ENCODE measurements at places on chromosomes 2 and 18.

DNA sequence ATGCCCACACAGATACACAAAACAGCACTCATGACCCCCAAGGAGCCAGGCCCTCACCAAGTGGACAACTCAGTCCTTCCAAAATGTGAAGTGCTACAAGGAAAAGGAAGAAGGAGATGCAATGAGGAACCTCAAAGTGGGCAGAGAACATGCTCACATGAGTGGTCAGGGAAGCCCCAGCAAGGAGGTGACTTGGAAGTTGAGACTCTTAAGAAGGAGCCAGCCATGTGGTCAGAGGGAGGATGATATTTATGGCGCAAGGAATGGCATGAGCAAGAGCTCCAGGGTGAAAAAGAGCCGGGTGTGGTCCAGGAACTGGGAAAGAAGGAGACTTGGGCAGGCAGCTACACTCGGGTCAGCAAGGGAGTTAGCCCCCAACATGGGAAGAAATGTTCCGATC, 30.0 kb upstream of the KLHL29 start:
- DNase-seq = no peak

DNA sequence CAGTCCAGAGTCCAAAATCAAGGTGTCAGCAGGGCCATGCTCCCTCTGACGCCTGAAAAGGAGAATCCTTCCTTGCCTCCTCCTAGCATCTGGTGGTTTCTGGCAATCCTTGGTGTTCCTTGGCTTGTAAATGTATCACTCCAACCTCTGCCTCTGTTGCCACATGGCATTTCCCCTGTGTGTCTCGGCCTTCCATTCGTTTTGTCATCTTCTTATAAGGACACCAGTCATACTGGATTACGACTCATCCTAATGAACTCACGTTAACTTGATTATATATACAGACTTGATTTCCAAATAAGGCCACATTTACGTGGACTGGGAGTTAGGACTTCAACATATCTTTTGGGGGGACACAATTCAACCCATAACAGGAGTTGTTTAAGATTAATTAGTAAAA, 15.8 kb downstream of the PMAIP1 start:
- DNase-seq = no peak

GRCh38 chr2:9392898-9393765, 30.2 kb downstream of the ITGB1BP1 start:
- no peak for DNase-seq

DNA sequence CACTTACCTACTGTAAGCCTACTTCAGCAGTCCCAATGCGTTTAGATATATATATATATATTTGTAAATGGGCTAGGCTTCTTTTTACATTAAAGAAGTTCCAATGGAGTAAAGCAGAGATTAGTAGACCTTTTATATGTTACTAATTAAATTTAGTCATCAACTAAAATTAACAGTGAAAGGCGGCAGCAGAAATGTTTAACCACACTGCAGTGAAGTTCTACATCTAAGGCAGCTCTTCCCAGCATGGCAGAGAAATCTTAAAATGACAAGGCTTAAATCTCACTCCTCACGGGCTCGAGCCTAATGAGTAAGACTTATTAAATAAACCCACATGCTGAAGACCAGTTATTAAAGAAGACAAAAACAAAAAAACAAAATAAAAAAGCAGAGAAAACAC, 19.1 kb upstream of the KANSL1L start:
- DNase-seq = no peak

- DNase-seq = no peak
These were observed 94.6 kb upstream of the MCFD2 start for GRCh38 chr2:47010176-47010575.
